ENCODE measurements at places on chromosomes 7 and 10. TPM values are rescaled to one million over a fixed set of nuclear protein-coding genes. Genes with fewer than 3 reads are reported as not detected.

DNA sequence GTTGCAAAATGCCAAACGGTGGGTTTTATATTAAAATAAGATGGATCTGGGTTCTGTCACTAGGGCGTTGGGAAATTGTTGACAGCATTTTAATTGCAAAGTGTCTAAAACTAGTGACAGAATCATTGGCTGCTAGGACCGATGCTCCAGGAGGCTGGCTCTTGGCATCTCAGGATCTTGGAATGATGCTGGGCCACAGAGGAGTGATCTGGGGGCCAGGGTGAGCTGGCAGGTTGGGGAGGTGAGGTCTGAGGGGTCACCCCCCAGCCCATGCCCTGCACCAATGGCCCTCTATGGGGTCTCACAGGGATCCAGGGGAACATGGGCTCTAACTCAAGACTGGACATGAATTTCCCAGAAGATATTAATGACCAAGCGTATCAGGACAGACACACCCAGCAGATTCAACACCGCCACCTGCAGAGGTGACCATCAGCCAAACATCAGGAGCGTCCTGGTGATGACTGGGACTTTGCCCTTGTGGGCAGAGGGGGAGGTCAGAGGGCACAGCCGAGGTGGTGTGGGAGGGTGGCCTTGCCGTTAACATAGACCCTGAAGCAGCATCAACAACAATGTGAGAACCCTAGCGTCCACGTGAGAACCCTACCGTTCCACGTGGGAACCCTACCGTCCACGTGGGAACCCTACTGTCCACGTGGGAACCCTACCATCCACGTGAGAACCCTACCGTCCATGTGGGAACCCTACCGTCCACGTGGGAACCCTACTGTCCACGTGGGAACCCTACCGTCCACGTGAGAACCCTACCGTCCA, 89.0 kb upstream of the PPP2R2D start:
- DNase-seq = no peak

- DNase-seq = no peak
These were observed 23.5 kb downstream of the IMPDH1 start for GRCh38 chr7:128385988-128386925.

DNA sequence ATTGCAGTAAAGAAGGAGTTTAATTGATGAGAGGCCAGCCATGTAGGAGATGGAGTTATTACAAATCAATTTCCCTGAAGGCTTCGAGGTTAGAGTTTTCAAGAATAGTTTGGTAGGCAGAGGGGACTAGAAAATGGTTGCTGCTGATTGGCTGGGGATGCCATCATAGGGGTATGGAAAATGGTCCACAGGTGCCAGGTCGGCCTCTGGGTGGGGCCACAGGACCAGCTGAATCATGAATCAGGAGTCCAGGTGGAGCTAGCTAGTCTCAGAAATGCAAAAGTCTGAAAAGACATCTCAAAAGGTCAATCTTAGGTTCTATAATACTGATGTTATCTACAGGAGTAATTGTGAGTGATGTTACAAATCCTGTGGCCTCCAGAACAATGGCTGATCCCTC, 714.0 kb upstream of the GHITM start:
- DNase-seq = no peak

DNA sequence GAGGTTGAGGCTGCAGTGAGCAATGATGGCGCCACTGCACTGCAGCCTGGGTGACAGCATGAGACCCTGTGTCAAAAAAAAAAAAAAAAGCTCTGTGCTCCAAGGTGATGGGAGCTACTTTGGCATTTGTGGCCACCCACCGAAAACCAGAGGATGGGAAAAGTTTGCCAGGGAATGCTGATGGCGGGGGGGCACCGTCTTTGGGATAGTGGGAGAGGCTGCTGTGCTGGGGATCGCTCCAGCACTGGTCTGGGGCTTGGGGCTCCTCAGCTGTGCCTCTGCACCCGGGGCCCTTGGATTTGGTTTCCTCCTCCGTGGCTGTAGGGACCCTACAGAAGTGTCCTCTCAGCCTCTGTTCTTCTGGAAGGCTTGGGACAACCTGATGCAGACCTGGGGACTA, 11.7 kb upstream of the RAMP3 start:
- no peak for DNase-seq

CFAP43 gene
- total RNA-seq = not detected

NFE2L3 gene
- 3.0 TPM for total RNA-seq

TRIM50 gene
- total RNA-seq = not detected

Data from activated B cell treated with CpG ODN at 0.5 μM for 24 hours (primary cell).